Muscle of arm (tissue), 14 donors: ENCODE measurements at places on chromosomes 1 and 21. TPM values are rescaled to one million over a fixed set of nuclear protein-coding genes. Genes with fewer than 3 reads are reported as not detected.

CYP4A22 gene
- not detected for polyA plus RNA-seq

DNA sequence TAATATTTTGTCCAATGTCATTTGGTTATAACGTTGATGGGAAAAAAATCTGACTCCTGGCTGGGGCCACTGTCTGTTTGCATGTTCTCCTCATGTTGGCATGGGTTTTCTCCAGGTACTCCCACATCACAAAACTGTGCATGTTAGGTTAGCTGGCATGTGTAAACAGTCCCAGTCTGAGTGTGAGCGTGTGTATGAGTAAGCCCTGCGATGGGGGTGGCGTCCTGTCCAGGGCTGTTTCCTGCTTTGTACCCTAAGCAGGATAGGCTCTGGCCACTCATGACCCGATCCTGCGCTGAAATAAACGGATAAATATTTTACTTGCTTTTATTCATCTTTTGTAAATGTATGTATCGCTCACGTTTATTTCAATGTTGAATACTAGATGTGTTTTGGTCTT is 13.5 kb downstream of the EFCAB14 start:
- no peak for DNase-seq

DNA sequence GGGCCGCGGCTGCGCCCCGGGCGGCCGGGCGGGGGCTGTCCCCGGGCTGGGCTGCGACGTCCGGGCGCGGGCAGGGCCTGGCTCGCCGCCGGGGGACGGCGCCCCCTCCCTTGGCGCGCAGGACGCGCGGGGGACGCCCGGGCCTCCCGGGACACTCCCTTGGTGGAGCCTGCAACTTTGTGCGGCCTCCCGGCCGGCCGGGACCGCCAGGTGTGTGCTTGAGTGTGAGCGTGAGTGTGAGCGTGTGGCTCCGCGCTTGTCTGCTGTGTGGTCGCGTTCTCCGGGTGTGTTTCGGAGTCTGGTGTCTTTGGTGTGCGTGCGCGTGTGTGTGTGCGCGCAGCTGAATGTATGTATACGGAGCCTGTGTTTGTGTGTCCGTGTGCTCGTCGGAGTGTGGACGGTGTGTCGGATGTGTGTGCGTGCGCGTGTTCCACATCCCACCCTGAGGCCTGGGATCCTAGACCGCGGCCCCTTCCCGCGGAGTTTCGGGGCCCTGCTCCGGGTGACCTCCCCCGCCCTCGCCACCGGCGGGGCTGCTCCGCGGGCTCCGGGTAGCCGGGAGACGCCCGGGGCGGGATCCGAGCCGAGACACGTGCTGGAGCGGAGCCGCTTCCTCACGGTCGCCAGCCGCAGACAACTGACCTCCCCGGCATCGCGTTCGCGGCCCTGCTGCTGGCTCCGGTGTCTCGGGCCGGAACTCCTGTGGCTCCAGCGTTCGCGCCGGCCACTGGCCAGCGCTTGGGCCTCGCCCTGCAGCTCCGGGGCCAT is 1.7 kb downstream of the PTPRU start:
- DNase-seq = no peak

DNA sequence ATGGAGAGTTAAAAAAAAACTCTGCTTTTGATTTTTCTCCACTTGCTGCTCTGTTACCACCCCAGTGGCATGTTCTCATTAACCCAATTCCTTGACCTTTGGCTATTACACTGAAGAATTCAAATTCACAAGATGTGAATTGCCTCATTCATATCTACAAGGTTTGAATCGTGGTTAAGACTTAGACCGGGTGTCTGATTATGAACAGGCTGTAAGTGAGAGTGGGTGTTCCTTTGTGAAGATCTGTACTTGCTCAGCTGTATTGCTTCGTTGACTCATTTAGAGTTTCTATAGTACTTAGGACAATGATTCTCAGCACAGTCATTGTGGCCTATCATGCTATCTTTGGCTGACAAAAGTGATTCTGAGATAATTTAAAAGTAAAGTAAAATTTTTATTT is 36.4 kb downstream of the DNM3 start:
- DNase-seq = no peak
